A549 treated with Mapracorat at 1 μM for 4 hours (cell line): ENCODE measurements at places on chromosomes 3 and 15. TPM values are rescaled to one million over a fixed set of nuclear protein-coding genes. Genes with fewer than 3 reads are reported as not detected.

The FETUB gene
- total RNA-seq, result 0.10 to 0.35 TPM (median 0.23 TPM) in 5 replicates

The GOLGA8T gene
- 0.80 to 2.0 TPM (median 1.6 TPM) in 5 replicates for total RNA-seq

The PRR23C gene
- total RNA-seq, result not detected in 5 replicates

The LRRN1 gene
- not detected in 5 replicates for total RNA-seq
